ENCODE measurements at places on chromosomes 2 and 18.
A peak's percentile ranks its signal among the peaks of the same experiment; 100 is the strongest.

- DNase-seq: peak; percentile 51
These were observed 46.4 kb upstream of the SELENOI start for GRCh38 chr2:26299471-26300101.

DNA sequence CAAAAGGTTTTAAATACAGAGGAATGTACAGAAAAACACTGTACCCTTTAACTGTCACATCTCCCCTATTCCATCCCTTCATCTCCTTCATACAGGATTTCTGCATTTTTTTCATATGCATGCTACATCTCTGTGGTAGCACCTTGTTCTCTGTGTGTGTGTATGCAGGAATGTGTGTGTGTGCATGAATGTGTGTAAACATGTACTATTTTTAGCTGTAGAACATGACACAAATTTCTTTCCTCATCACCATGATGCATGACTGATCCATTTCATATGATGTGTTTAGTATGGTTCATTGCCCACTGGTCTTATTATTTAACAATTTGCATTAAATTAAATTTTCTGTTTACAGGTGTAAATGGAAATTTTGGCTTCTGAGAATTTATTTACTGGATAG is 21.5 kb upstream of the ZEB2 start:
- DNase-seq: no peak

DNA sequence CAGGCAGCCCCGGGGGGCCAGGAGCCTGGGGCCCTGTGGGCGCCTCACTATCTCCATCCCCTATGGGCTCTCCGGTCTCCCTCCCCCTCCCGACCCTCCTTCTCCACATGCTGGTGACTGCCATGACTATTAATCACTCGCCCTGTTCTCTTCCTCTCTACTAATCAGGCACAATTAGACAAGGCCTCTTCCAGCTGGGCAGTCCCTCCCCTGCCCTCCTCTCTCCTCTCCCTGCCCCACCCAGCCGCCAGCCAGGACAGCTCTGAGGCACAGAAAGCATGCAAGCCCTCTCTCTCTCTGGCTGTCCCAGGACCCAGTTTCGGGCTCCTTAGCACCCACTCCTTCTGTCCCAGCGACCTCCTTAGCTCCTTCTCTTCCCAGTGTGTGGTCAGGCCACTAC is 5.8 kb downstream of the ASIC4 start:
- no peak for DNase-seq

- DNase-seq: no peak
These were observed 205.2 kb downstream of the AGPS start for GRCh38 chr2:177597759-177598158.

- DNase-seq: no peak
These were observed 980.7 kb upstream of the CRIM1 start for GRCh38 chr2:35374845-35375244.

GRCh38 chr2:135337071-135337470 is 193.9 kb downstream of the ZRANB3 start:
- DNase-seq: no peak

GRCh38 chr2:180761224-180761623 is 219.2 kb upstream of the UBE2E3 start:
- DNase-seq: no peak

DNA sequence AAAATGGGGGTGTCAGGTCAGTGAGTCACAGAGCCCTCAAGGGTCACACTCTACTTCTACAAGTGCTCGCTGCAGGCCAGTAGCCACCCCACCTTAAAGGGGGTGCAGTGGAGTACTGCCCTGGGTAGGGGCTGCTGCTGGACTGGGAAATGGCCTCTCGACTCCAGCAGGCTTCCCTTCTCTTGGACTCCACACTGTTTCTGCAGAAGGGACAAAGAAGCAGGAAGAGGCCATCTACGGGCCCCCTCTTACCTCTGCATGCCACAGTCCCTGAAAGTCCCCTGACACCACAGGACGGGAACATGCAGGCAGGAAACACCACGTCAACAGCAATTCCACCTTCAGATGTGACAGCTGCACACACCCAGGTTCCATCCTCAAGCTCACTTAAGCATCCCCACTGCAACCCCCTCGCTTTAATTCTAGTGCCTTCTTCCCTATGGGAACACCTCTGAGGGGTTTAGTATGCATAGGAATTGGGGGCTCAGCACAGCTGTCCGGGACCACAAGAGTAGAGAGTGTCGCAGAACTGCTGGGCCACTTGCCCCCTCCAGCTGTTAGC is 22.3 kb downstream of the SNED1 start:
- DNase-seq: no peak

DNA sequence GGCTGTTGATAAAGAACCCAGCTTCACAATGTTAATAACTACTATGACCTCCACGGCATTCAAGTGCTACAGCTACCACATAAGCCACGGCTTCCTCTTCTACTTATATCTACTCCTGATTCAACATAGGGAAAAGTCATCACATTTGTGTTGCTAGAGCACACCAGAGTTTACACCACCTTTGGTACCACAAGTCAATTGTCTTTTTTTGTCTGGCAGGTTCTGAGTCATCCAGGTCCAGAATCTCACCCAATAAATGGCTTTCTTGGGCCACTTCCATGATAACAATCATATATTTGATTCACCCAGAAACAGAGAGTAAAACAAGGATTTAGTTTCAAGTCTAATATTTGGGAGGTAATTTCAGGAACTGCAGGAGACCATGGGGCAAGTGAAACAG is 480.2 kb downstream of the TMX3 start:
- DNase-seq: no peak

DNA sequence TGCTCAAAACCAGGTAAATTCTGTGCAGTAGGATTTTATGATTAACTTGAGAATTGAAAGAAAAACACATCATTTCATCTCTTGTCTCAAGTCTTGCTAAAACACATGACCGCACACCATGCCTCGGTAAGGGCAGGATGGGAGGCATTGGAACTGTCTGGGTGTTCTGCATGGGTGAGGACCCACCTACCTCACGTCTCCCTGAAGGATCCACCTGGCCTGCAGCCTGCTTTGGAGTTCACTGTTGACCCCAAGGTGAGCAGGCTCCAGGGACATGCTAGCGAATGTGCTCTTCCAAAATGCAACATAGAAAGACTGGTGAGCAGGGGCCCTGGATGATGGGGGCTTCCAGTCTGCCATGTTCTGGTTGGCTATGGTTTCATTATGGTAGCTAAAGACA is 131.5 kb downstream of the NCK2 start:
- DNase-seq: no peak

DNA sequence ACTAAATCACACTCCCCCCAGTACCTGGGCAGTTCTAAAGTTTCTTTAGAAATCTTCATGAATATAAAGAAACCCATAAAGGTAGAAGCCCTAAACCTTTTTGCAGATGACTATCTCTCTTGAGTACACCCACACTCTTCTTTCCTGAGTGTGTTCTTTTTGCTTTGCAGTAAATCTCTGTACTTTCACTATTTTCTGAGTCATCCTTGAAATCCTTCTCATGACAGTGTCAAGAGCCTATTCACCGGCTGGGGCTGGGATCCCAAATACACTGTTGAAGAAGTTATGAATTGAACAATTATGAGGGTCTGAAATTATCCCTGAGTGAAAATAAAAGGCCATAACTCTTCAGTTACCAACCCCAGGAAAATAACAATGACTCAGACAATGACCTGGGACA is 133.9 kb upstream of the CCDC195 start:
- DNase-seq: peak; percentile 32

- no peak for DNase-seq
These were observed 87.0 kb downstream of the FARSB start for GRCh38 chr2:222568865-222569264.

- no peak for DNase-seq
These were observed 586.8 kb downstream of the DSC3 start for GRCh38 chr18:30455741-30456140.

DNA sequence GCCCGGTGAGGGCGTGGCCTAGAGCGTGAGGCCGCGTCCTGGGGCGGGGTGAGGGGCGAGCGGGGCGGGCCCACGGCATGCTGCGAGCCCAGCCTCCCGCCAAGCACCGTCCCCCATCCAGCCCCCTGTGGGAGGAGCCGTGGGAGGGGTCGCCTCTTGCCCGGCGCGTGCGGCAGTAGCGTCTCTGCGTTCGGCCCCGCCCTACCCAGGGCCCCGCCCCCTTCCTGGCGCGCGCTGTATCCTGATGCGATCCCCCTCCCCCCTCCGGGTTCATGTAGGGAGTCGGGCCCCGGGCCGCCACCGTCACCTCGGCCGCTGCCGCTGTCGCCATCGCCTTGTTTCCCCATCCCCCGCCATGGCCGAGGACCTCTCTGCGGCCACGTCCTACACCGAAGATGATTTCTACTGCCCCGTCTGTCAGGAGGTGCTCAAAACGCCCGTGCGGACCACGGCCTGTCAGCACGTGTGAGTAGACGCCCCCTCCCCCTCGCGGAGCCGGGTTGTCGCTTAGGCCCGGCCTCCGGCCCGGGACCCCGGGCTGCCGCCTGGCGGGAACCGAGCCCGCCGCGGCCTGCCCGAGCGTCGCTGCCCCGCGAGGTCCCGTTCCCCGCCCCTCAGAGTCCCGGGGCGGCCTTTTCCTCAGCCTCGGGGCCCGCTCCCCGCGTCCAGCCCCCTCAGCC is 888 bp downstream of the RNF138 start:
- peak; percentile 100 for DNase-seq

DNA sequence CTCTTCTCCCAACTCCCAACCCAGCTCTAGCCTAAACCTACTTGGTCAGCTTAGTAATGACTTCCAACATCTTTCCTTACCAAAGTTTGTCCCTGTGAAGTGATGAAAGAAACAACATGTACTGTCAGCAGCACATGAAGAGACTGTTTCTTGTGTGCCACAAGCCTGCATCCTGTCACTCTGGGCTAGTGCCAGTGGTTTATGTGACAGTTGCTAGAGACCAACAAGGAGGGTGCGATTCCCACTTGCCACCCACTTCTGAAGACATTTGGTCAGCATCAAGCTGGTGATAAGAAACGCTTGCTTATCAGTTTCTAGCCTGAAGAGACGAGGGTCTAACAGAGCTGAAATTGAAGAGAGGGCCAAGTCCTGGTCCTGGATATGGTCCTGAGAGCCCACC is 132.6 kb downstream of the COL4A4 start:
- no peak for DNase-seq

- peak; percentile 55 for DNase-seq
These were observed 20.2 kb downstream of the INPP4A start for GRCh38 chr2:98464772-98465310.

DNA sequence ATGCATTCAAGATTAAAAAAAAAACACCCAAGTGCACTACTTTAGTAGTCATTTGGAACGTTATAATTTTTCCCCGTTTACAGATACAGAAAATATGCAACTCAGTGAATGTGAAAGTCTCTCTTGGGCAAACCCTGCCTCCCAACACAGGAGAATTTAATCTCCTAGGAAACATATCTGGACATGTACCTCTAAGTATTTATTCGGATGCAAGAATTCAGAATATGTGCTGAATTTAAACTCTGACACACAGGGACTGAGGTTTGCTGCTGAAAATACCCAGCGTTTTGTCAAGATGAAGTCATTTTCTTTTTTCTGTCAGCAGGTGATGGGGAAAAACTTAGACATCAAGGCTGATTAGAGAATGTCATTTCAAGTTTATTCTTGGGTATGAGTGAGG is 105.4 kb downstream of the ACKR3 start:
- DNase-seq: no peak

- DNase-seq: no peak
These were observed 7.7 kb downstream of the TPO start for GRCh38 chr2:1420746-1421480.

DNA sequence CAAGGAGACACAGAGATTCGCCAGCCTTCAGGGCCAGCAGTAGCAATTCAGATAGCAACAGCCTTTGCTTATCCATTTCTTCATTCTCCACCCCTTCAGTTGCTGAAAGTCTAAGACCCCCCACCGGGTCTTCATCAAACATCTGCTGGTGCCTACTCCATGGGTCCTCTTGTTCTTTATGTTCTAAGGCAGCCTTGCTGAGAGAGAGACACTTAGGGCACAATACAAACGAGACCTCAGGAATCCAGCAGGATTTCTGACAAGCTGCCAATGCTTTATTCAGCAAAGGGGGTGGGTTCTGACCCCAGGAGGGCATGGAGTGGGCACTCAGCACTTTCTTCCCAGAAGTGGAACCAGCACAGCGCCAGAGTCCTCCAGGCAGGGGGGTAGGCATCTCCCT is 36.2 kb upstream of the CNGA3 start:
- no peak for DNase-seq

DNA sequence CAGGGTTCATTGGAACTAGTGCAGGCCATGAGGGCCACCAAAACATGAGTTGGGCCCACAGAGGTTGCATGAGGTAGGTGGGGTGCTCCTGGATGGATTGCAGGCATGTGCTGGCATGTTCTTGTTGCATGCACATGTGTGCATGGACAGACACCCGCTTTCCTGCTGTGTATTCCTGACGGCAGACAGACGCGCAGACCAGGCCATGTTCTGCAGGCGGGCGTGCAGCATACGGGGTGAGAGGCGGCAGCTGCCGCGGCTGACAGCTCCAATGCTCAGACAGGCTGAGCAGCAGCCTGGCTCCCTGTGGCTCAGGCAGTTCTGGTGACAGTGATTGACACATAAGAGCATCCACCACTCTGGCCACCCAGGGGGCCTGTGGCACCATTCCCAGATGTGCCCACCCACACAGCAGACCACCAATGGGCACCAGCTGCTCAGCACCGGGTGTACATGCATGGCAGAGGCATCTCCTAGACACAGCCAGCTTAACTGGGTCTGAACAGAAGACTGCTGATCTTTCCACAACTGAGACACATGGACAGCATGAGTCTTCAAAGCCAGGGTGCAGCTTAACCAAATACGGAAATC is 21.2 kb downstream of the HS1BP3 start:
- DNase-seq: no peak

- no peak for DNase-seq
These were observed 104.2 kb upstream of the MYCN start for GRCh38 chr2:15835991-15836688.

DNA sequence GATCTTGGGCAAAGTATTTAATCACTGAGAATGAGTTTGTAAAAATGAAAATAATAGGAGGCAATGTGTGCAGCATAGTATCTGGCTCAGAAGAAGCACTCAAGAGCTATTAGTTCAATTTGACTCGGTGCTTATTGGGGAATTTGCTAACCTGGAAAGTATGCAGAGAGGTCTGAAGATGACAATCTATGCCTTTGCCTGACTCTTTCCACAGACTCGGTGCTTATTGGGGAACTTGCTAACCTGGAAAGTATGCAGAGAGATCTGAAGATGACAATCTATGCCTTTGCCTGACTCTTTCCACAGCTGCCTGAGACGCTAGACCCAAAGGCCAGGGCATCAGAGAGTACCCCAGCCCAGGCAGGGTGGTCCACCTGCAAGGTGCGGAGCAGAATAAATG is 12.2 kb upstream of the SH3BP4 start:
- DNase-seq: no peak

GRCh38 chr18:48030616-48031480 is 100.4 kb upstream of the SMAD2 start:
- peak; percentile 41 for DNase-seq

GRCh38 chr2:36165132-36165531 is 190.4 kb upstream of the CRIM1 start:
- DNase-seq: no peak

DNA sequence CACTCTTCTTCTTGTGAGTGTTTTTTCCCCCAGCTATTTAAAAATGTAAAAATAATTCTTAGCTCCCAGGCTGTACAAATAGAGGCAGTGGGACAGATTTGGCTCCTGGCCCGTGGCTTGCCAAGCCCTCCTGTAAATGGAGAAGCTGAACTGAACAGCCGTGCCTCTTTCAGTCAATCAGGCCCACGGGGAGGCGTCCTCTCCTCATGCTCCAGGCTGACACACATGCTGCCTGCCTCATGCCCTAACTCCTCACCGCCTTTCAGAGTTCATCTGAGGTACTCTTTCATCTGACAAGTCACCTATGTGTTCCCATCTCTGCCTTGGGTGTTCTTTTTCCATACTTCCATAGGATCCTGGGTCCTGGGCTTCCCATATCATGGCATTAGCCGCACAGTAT is 58.9 kb downstream of the BMP10 start:
- no peak for DNase-seq
